Chondrocyte (in vitro differentiated cells): ENCODE measurements at places on chromosomes 1 and 21. TPM values are rescaled to one million over a fixed set of nuclear protein-coding genes. Genes with fewer than 3 reads are reported as not detected.

DNA sequence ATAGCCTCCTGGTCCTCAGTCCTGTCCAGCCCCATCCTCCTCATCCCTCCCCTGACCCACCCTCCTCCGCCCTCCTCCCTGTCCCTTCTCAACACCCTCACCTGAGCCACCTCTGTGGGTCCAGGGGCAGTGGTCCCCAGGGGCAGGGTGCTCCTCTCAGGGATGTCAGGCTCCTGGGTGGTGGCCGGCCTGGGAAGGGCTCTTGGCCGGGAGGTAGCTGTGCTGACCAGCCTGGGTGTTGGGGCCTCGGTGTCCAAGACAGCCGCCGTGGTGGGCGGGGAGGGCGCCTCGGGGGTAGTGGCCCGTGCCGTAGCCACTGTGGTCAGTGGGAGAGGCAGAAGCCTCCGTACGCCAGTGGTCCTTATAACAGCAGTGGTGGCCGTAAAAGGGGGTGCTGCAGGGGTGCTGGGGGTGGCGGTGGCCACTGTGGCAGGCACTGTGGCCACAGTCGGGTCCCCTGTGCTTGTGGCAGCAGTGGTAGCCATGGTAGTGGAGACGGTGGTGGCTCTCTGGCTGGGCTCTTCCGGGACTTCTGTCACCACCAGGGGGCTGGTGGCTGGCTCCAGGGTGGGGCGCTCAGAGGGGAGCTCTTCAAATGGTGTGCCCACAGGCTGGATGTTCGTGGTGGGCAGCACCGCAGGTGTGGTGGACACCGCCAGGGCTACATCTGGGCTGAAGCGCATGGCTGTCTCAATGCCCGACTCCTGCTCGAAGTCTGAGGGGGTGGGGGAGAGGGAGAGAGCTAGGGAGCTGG, 31.9 kb downstream of the SDC3 start:
- DNase-seq: no peak

The LRRC42 gene
- 32.0 to 42.2 TPM (median 37.6 TPM) in 3 replicates for total RNA-seq

The PLEKHN1 gene
- total RNA-seq: 0.17 to 0.73 TPM (median 0.38 TPM) in 3 replicates

The SHE gene
- 0.10 to 0.20 TPM in 2 of 3 replicates, not detected in the other for total RNA-seq

DNA sequence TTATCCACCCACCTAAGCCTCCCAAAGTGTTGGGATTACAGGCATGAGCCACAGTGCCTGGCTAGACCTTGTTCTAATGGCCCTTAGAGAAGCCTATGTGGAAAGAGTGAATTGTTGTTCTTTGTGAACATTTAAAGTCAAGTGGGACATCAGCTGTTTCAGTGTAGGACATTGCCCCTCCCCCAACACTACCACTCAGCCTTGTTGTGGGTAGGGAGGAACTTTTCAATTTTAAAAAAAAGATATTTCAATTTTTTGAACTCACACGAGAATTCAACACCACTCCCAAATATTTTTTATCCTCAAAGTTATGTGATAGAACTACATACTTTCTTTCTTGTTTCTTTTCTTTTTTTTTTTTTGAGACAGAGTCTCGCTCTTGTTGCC, 36.7 kb upstream of the TMEM222 start:
- DNase-seq: no peak

DNA sequence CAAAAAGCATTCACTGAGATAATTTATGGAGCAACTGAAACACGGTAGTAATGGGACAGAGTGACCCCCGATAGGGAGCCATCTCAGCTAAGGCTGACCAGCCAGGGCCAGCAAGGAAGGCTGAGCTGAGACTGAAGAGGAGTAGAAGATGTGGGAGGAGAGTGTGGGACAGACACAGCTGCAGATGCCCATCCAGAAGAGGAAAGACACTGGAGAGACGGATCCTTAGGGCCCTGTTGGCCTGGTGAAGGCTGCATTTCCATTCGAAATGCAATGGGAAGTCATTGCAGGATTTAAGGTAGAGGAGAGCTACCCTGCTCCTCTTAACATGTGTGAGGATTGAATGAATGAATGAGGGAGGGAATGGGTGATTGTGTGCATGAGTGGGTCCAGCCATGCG, 44.0 kb upstream of the LRP8 start:
- DNase-seq: peak; percentile 27

GRCh38 chr1:55021942-55022546, 17.3 kb upstream of the PCSK9 start:
- DNase-seq: no peak

The KCNJ9 gene
- total RNA-seq: not detected in 3 replicates

The ANGPTL3 gene
- 0.10 TPM in 1 of 3 replicates, not detected in the others for total RNA-seq

DNA sequence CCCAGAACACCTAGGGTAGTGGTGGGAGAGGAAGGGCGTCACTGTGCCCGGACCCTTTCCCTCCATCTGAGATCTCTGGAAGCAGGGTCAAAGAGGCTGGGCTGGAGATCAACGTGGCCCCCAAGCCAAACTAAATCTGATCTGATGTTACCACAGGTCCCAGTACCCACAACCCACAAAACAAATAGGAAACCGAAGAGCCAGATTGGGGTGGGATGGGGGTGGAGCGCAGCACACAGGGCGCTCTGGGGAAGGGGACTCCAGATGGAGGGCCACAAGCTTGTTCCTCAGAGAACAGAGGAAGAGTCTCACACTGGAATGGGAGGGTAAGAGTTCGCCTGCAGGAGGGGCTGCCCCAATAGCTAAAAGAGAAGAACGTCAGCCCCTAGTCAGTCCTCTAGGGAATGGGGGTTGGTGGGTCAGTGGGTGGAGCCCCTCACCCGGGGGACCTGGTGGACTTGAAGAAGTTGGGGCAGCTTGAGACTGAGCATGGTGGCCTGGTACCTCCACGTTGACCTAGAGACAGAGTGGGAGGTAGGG, 1.5 kb downstream of the PAQR6 start:
- no peak for DNase-seq

DNA sequence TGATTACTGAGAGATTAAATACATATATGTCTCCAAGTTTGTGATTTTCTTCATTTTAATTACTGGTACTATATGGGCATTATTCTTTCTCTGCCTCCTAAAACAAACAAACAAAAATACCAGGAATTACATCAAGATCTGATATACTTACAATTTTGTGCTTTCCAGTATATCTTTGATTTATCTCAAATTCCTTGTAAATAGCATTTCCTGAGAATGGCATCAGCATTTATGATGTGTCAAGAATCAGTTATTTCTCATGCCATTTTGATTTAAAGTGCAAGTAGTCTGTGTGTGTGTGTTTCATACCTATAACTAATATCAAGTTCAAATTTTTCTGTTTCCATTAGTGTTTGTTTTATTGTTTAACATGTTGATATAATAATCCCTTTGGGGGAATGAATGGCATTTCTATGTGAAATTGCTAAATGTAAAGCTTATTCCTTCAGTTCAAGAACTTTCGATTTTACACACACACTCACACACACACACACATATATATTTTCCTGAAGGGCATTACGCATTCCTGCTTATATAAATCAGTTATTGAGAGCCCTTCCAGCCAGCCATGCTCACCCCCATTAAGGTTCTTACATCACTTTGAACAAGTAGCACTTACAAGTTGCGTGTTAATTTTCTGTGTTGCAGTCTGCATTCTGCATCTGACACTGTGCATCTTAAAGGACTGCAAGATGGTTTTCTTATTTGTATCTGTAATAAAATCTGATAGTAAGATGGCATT, 102.7 kb downstream of the NEK7 start:
- no peak for DNase-seq

- no peak for DNase-seq
Observed at GRCh38 chr1:208028526-208028925, 117.6 kb upstream of the CD34 start.

DNA sequence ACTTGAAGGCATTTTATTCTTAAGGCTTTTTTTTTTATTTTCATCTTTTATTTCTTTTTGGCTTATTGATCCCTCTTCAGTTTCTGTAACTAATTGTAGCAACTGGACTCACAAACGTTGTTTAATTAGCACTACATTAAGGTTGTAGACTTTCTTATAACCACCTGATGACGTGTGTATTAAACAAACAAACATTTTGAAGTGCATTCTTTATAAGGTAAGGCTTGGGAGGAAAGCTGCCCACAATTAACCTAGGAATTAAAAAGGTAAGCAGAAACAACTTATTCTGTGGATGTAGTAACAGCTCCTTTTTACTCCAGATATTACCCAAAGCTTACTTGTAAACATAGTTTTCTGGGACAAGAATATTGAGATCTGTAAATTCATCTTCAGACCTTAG, 55.0 kb downstream of the CAMSAP2 start:
- DNase-seq: no peak

The TCHH gene
- total RNA-seq: not detected in 3 replicates

- DNase-seq: no peak
Observed at GRCh38 chr1:149977345-149977744, 33.2 kb downstream of the OTUD7B start.

GRCh38 chr1:154353460-154353904, 28.2 kb downstream of the ATP8B2 start:
- DNase-seq: no peak
